ENCODE measurements at places on chromosomes 16 and 17.

- no peak for DNase-seq
Observed at GRCh38 chr16:79658301-79659033, 57.9 kb upstream of the MAF start.

DNA sequence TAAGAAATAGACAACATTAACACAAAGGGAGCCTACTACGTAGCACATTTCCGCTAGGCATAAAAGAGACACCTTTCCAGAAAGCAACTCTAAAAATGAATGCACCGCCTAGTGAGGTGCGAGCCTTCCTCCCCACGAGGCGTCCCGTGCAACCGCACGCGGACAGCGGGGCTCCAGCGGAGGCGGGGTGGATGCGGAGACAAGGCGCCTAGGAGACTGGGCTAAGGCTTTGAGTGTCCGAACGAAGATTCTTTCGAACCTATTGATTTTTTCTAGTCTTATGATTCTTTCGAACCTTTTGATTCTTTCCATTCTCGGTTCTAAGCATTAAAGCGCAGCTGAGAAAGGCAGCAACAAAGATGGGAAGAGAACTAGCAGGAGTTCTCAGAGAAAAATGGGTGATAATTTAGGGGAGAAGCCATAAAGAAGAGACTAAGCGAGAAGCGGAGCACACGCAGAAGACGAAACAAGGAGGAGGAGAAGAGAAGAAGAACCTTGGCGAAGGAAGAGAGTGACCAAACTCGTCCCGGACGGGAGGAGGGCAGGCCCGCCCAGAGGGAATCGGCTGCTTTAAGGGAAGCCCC lies 394 bp upstream of the CPD start:
- peak; percentile 41 for DNase-seq

DNA sequence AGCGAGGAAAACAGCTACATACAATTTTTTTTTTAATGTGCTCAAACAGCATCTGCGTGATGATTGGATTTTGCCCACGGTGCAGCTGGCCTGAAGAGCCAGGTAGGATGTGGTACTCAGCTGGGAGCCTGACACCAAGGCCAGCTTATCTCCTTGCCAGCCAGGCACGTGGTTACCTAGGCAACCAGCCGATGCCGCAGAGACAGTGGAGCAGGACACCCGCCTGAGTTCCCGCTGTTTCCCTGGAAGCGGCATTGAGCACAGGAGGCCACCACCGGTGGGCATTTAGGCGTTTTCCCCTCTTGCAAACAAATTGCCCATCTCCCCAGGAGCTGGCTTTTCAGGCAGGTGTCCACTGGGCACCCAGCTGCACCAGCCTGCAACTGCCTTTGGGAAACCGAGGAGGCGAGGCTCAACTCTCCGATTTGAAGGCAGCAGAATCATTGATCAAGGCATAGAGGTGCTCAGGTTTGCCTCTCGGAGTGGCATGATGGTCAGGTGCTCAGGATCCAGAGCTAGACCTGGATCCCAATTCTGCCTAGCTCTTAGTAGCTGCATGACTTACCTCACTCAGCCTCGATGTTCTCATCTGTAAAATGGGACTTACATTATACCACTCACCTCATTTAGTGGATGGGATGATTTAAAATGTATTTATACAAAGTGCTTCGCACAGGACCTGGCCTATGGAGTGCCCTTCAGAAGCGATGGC lies 137.5 kb upstream of the PLCG2 start:
- DNase-seq = no peak

DNA sequence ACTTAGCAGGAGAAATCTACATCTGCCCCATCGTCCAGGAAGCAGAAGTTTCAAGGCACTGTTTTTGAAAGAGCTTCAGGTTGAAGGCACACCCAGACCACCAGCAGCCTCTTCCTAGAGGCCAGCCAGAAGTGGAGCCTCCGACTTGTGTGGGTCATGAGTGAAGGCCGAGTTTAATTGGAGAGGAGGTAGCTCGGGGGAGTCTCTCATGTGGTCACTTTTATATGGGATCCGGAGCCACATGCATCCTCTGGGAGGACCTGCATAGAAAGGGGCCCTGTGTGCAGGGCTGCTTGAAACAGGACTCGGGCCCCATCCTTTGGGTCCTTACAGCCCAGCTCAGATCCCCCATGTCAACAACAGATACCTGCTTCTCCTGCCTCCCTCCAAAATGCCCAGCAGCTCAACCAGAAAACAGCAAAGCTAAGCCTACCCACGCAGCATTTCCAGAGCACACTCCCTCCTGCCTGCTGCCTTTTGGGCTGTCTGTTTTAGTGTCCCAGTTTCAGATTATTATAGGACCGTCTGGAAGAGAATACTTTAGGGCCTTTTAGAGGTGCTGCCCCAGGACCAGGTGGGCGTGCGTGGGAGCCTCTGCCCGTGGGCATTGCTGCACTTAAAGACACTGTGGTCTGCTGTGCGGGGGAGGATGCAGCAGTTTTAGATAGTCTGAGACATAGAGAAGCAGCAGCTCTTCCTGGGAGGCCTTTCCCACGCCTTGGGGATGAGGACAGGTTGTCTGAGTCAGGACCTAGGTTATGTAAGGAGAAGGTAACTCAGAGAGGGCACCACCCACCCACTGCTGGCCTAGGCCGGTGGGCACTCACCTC lies 29.5 kb downstream of the MPRIP start:
- no peak for DNase-seq

DNA sequence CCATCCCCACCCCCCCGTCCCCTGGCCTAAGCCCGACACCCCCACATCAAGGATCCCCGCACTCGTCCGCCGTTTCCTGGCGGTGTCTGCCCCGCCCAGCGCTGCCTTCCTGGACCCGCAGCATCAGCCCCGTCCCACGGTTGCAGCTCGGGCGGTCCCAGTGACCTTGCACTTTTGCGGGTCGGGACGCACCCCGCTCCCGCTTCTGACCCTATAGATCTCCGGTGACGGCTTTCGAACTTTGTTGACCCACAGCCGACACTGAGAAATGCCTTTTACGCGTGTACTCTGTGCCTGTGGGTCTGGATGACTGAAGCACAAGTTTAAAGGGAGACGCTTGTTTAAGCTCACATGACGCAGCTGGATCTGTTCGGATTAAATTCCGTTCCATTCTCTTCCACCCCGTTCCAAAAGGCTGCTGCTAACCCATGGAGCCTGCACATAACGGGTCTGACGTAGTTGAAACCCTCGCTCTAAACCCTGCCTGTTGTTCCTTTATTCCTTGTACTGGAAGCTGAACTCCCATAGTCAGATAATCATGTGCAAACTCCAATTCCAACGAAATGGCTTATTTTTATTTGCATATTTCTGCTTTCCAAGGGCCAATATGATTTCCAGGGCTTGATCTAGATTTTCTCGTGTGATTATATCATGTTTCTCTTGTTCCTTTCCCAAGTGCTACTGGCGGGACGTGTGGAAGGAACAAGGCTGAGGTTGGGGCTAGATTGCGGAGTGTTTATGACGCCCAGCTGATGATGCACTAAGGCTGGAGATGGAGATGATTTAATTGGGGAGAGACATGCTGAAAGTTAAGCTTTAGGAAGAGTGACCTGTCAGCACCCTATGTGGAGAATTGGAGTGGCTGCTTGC lies 834 bp downstream of the FLYWCH1 start:
- DNase-seq = no peak

DNA sequence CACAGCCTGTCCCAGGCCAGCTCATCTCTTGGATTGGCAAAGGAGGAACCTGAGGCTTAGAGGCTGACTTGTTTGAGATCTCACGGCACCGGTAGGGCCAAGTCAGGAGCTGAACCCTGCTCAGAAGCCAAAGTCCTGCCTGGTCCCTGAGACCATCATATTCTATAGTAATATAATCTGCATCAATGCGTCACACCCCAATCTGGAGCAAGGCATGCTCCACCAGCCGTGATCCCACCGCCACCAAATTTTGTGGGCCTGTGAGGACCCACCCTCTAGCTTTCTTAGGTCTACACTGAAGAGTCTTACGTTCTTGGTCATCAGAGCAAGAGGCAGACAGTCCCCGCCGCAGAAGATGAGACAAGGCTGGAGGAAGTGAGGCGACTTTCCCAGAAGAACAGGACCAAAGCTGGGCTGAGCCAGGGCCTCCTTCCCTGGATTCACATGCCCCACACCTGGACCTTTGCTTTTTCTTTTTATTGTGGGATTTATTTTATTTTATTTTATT lies 2.7 kb downstream of the SULT1A1 start:
- DNase-seq = no peak

- DNase-seq = no peak
Observed at GRCh38 chr17:71398800-71399219, 722.0 kb upstream of the SOX9 start.
